Activated T-helper 1 cell treated with Interleukin-2 at 50 U/mL for 16 hours (primary cell): ENCODE measurements at places on chromosomes 12 and 14.

DNA sequence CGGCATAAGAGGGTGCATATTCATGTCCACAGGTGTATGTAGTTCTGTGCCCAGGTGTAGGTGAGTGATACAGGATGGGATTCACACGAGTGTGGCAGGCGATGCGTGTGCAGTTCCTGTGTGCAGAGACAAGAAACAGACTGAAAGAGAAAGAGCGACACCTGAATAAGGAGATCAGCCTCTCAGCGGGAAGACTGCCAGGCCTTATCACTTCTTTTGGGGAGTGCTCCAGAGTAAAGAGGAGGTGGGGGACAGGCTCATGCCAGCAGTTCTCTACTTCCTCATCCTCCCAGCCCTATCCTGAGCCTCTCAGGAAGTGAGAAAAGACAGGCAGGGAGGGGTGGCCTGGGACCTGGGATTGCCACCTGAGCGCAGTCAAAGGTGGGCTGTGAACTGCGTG, 2.8 kb downstream of the PSMB11 start:
- DNase-seq, result no peak

- no peak for DNase-seq
Measured at GRCh38 chr12:20411345-20411744, 43.0 kb downstream of the PDE3A start.

DNA sequence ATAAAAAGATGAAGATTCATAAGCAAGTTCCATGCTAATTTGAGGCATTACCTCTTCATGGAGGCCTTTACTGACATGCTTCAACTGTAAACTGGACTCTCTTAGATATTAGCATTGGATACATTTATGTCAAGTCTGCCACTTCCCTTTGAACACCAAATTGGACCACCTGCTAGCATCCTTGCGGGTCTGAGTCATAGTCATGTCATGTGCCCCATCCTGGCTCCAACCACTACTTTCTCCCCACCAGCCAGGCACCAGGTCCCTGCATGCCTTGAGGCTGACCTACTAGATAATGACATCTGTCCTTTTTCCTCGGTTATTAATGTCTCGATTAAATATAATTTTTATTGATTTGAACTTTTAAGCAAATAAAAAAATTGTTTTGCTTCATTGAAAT, 32.9 kb upstream of the EEA1 start:
- DNase-seq, result no peak

GRCh38 chr12:108106599-108106998, 22.5 kb upstream of the WSCD2 start:
- DNase-seq, result no peak

DNA sequence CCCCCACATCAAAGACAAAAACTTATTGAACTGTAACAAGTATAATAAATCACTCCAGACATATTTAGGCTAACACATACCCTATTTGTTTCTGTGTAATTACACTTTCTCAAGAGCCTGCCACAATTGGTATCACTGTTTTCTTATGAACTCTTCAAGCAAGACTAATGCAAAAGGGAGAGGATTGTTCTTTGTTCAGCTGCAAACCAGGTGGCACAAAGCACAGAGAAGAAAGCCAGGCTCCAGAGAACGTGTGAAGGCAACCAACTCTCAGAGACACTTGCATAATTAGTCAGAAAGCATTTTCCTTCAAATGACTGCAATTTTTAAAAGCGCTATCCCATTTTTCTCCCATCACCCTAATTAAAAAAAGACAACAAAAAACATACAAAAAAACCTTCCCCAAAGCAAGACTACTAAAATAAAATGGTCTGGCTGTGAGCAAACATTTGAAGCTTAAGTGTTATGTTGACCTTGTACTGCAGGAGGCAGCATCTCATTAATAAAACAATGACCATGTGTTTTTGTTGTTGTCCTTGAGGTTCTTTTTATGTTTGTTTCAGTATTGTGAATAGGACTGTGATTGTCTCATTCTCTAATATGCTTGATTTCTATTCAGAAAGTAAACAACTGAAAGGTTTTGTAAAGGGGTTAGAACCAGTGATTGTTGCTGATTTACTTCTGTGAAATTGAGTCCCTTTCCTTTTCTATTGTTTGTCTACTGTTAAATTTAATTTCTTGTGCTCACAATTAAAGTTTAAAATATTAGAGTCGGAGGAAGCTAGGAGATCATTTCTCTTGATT, 452.7 kb upstream of the PDE3A start:
- DNase-seq, result no peak

GRCh38 chr12:105020241-105020962, 34.3 kb downstream of the NOPCHAP1 start:
- DNase-seq, result no peak

DNA sequence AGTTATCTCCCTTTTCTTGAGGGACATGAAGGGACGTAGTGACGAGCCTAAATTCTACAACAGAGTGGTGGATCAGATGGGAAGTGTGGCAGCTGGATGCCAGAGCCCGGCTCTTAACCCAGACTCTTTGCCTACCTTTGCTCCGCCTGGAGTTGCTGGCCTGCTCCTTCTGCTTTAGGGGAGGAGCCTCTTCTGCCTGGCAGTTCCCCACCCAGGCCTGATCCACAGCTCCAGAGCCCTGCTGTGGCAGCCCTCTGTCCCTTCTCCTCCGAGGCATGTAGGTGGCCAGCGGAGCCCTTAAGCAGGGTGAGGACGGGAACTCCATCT, 2.3 kb upstream of the PRPH start:
- no peak for DNase-seq

- DNase-seq, result no peak
Measured at GRCh38 chr12:90801776-90802175, 153.2 kb downstream of the CCER1 start.

DNA sequence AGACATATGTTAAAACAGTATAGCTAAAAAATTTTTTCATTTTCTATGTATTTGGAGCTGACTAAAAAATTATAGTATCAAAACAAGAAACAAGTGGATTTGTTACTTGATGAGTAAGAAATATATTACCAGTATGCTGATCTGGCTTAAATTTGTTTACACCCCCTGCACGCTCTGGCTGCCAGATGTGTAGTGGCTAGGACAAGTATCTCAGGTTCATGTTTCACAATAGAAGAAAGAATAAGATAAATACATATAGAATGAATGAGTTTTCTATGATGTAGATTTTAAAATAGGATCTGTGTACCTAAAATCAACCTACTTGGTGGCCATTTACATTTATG, 13.1 kb downstream of the NAA30 start:
- no peak for DNase-seq

GRCh38 chr14:75141967-75142366, 15.1 kb upstream of the NEK9 start:
- DNase-seq, result no peak

GRCh38 chr12:124380796-124381455, 86.0 kb downstream of the RFLNA start:
- no peak for DNase-seq

GRCh38 chr12:123743002-123743401, 19.1 kb upstream of the DNAH10 start:
- DNase-seq, result no peak

DNA sequence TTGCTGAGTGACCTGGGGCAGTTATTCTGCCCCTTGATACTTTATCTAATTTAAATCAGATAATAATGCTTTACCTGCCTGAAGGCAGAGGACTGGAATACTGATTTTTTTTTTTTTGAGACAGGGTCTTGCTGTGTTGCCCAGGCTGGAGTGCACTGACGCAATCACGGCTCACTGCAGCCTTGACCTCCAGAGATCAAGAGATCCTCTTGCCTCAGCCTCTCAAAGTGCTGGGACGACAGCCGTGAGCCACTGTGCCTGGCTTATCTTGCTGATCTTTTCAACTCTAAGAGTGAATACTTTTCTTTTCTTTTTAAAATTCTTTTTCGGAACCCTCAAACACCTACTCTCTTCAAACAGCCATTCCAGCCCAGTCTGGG, 699 bp upstream of the B4GALNT3 start:
- no peak for DNase-seq

DNA sequence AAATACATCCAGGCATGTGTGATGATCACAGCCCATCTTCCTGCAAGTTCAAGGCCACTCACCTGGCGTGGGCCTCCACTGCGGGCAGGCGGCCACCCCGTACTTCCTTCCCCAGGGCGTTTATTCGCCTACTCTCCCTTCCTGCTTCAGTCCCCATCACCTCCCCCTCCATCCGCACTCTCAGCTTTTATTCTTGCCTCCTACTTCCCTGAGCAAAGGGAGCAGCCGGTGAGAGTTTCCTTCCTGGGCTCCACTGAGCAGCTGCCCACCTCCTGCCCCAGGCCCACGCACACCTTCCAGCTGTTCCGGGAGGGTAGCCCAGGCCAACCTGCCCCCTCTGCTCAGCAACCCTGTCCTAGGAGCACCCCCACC, 4.1 kb downstream of the CYP46A1 start:
- no peak for DNase-seq

GRCh38 chr12:80655751-80656150, 51.7 kb upstream of the MYF6 start:
- no peak for DNase-seq

GRCh38 chr14:68981539-68981976, 2.5 kb upstream of the ACTN1 start:
- no peak for DNase-seq

DNA sequence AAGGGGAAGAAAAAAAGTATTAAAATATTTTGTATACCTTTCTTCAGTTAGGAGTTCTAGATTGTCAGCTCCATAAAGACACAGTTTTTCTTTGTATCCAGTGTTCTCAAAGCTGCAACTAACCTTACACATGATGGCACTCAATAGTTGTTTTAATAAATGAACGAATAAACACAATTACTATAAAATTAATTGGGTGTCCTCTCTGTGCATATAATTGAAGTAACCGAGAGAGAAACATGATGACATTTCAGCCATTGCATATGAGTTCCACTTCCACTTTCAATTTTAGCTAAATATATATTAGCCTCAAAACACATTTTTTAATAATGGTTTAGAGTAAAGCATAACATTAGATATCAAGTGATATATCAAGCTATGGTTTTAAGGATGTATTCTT, 671.2 kb downstream of the LRFN5 start:
- DNase-seq, result no peak

GRCh38 chr12:32201976-32202375, 95.3 kb downstream of the BICD1 start:
- DNase-seq, result no peak

GRCh38 chr14:28966416-28967233, 200.0 kb downstream of the FOXG1 start:
- no peak for DNase-seq

- DNase-seq, result no peak
Measured at GRCh38 chr12:38159591-38160317, 156.8 kb upstream of the ALG10B start.

GRCh38 chr14:67579040-67579439, 21.0 kb downstream of the PIGH start:
- DNase-seq, result no peak

GRCh38 chr12:124024263-124024678, 51.3 kb downstream of the ZNF664 start:
- DNase-seq, result no peak

GRCh38 chr12:9372202-9372601, 164.0 kb upstream of the PZP start:
- no peak for DNase-seq

- DNase-seq, result no peak
Measured at GRCh38 chr12:42871816-42872215, 282.3 kb upstream of the PRICKLE1 start.

GRCh38 chr12:53836119-53836655, 84.4 kb upstream of the CISTR start:
- DNase-seq, result no peak

DNA sequence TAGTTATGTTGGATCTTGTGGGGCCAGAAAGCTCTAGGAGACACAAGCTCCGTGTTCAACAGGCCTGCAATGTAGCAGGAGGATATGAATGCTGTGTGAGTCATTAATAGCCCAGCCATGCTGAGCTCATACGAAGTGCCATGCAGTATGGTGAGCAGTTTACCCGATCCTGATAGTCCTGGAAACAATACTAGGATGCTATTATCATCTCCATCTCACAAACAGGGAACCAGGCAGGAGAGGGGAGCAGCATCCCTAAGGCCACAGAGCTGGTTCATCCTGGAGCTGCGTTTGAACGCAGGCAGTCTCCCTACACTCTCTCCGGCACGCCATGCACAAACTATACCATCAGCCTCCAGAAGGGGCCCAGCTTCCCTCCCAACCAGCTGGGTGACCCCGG, 20.5 kb downstream of the TTC7B start:
- no peak for DNase-seq

GRCh38 chr12:510071-510825, 50.5 kb downstream of the B4GALNT3 start:
- DNase-seq, result no peak

GRCh38 chr14:55458800-55459515, 18.5 kb upstream of the TBPL2 start:
- DNase-seq, result no peak

- no peak for DNase-seq
Measured at GRCh38 chr14:94904636-94905035, 134.7 kb upstream of the GSC start.

GRCh38 chr12:112018571-112019237, 5.5 kb downstream of the ERP29 start:
- DNase-seq, result no peak

DNA sequence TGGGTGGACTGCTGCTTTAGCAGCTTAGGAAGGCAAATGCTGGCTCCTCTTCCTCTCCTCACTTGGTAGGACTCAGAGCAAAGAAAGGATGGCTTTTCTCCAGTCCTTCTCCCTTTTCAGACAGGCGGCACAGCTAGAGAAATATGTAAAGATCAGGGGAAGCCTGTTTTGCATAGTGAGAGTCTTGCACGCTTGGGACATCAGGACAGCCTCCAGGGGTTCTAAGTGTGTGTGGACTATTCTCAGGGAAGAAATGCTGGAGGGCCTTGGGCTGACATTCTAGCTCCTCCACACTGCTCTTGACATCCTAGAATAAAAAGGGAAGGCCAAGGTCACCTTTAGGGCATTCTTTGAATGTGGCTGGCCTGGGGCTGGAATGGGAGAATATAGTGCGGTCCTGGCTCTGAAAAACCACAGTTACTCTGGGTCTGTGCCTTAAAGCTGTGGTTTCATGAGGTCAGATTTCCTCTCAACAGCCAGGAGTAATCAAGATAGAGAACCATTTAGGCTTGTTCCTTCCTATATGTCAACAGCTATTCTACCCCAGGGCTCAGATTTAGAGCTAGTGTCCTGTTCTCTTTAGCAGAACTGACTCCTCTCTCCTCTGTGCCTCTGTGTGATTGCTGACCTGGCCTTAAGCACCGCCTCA, 24.3 kb downstream of the CMA1 start:
- no peak for DNase-seq

GRCh38 chr14:101973356-101973755, 9.0 kb downstream of the DYNC1H1 start:
- DNase-seq, result no peak

GRCh38 chr14:61332658-61333029, 11.3 kb downstream of the PRKCH start:
- no peak for DNase-seq

DNA sequence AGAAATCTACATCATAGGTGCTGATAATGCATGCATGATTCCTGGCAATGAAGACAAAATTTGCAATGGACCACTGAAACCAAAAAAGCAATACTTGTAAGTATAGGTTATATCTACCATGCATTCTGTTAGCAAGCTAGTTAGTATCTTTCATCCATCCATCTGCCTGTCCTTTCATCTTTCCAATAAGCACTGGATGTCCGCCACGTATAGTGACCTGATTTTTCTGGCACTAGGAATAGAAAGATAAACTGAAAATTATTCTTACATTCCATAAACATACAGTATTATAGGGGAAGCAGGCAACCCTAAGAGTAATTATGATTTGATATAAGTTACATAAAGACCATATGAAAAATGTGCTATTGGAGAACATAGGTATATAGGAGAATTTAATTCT, 87.2 kb upstream of the MYF6 start:
- no peak for DNase-seq
